ENCODE measurements at places on chromosomes 3 and 15.

DNA sequence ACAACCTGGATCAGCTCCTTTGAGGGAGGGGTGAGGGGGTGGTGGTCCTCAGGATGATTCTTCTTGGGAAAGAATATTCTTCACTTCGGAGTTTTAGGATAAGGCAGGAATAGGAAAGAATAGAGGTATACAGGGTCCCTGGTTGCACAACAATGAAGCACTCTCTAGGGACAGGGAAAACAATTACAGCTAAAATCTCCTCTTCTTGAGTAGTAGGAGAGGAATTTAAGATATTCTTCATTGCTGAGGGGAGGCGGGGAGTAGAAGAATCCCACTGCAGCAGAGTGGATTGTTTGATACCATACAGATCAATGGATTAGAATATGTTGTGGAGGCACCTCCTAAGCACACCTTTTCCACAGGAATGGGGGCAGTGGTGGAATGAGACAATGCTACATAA lies 20.5 kb downstream of the SLC9C1 start:
- DNase-seq = no peak

- no peak for DNase-seq
These were observed 355.1 kb downstream of the CLSTN2 start for GRCh38 chr3:140290105-140290504.

DNA sequence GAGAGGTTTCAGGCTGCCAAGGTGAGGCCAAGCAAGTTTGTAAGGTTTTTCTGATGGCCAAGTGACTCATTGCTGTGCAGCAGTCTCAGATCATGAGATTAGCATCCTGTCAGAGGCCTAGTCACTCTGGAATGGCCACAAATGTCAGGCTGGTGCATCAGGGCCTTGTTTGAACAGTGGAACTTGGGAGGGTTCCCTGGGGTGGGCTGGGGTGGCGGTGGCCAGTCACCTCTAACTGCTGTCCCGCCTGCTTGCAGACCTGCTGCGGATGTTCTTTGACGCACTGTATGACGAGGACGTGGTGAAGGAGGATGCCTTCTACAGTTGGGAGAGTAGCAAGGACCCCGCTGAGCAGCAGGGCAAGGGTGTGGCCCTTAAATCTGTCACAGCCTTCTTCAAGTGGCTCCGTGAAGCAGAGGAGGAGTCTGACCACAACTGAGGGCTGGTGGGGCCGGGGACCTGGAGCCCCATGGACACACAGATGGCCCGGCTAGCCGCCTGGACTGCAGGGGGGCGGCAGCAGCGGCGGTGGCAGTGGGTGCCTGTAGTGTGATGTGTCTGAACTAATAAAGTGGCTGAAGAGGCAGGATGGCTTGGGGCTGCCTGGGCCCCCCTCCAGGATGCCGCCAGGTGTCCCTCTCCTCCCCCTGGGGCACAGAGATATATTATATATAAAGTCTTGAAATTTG lies 2.8 kb upstream of the FAM131A start:
- DNase-seq = peak; percentile 71

DNA sequence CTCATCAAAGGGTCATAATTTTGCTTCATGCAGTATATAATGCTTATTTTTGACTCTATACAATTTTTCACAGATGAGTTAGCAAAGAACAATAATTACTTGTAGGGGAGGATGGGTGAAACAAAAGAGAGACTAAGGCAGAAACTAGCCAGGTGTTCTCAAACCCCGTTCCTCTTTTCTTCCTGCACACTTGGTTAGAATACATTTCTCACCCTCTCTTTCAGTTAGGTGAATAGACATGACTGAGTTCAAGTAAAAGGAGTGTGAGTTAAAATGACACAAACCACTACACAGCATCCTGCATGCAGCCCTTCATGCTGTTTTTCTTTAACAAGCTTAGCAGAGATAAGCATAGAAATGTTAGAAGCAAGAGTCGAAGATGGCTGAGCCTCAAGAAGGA lies 922.2 kb downstream of the TBL1XR1 start:
- no peak for DNase-seq

DNA sequence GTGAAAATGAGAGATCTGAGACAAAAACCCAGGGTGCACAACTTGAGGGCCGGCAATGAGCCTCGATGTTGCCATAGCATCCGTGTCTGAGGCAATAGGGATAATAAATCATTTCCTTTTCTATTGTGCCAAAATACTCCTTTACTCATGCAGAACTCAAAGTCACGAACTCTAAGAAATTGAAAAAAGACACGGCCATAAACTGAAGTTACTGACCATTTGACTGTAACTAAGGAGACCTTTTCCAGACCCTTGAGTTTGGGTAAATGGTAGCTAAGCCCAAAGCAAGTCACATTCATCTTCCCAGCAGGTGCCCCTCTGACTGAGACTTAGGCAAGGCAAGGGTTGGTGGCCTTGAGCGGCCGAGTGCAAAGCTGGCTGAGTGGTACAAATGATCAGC lies 141.2 kb upstream of the SLCO3A1 start:
- DNase-seq = no peak

DNA sequence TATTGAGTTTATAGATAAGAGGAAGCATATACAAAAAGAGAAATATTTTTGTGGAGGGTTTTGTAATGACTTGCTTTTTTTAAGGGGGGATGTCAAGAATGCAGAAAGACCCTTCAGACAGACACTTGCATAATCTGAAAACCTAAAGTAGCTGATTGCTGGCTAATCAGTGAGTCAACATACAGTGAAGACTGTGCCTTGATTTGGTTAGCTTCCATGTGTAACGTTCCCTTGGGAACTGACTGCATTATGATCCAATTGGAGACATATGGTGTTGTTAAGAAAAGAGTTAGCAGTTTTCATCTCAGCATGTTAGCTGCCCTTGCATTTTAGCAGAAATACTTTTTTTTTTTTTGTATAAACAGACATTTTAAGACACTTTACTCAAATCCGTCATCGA lies 483.2 kb downstream of the RBMS3 start:
- peak; percentile 17 for DNase-seq

DNA sequence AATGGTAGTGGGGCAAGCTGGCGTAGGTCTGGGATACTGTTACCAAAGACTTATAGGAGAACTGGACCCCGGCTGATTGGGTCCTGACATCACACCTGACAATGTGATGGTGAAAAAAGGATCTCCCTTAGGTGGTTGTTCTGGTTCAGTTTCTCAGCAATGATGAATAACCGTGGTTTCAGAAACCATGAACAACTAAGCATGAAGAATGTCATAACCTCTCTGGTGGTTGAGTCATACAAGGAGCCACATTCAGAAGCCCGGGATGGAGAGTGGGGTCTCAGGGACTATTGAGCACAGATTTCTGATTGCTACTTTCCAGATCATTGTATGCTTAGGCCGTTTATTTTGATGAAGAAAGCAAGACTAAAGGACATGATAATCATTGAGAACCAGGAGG lies 17.4 kb downstream of the GPR160 start:
- DNase-seq = no peak

Measured in suppressor macrophage treated with lipopolysaccharide for 1 hour (primary cell).